ENCODE measurements at places on chromosomes 16 and 17.

GRCh38 chr17:31389657-31390381 lies 1.7 kb upstream of the RAB11FIP4 start:
- no peak for DNase-seq

DNA sequence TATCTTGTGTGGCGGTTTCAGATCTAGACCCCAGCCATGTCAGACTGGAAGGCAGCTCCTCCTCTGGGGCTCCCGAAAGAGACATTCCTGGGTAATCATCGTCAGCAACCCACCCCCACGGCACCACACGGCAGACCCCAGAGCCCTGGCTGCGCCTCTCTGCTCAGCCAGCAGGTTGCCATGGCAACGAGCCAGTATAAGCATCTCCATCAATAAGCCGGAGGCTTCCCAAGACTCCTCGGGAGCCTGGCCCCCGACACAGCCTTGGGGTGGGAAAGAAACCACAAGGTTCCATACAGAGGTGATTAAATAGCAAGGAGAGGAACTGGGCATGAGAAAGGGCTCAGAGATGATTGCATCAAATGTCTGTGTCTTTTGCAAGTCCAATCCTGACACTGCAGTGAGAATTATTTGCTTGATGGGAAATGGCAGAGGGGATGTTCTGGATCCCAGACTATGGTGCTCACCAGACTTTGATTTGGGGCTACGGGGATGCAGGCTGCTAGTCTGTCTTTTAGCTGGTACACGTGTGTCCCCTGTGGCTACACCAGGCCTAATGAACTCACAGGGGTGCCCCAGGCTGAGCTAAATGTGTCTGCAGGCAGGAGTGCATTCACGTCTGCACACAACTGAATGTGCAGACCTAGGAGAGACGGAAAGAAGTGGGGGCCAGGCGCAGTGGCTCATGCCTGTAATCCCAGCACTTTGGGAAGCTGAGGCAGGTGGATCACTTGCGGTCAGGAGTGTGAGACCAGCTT lies 320.5 kb upstream of the TNRC6C start:
- no peak for DNase-seq

GRCh38 chr17:2853283-2854142 lies 57.3 kb downstream of the RAP1GAP2 start:
- DNase-seq: peak; percentile 39

DNA sequence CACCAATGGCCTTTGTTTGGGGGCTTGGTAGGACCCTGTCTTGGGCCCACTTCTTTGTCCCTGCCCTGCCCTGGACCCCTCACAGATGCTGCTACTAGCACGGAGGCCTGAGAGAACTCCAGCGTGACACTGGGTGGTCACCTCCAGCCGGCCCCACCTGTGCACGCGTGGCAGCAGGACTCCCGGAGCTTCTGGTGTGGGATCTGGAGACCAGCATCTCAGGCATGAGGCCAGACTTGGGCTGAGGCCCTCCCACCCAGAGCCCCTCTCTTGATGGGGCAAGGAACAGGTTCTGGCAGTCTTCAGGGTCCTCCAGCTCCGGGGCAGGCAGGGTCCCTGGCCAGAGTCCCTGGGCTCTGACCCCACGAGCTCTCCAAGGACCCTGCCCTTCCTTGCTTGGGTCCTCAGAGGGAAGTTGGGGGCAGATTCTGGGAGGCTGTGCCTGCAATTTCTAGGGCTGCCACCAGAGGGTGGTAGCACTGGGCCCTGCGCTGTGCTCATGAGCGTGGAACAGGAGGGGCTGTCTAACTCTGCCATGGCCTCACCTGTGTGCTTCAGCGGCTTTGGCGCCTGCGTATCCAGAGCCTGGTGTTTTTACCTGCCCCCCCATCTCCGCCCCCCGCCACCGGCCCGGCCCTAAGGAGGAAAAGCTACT lies 3.1 kb upstream of the BAIAP3 start:
- no peak for DNase-seq

DNA sequence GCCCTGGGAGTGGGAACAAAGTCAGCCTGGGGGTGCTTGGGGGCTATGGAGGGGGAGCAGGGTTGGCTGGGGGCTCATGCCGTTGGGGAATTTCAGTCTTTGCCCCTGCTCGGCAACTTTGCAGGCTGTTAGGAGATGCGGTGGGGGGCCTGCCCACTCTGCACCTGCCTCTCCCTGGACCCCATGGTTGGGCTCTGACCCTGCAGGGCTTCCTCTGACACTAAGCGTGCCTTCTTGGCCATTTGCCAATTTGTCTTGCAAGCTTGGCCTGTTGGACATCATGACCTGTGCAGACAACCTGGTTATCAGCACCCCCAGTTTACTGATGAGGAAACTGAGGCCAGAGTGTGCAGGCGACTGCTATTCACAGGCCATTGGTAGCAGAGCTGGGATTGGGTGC lies 14.6 kb downstream of the ADCY7 start:
- DNase-seq: no peak

- DNase-seq: no peak
Observed at GRCh38 chr16:3810198-3810664, 70.3 kb downstream of the CREBBP start.

- no peak for DNase-seq
Observed at GRCh38 chr17:29621751-29622194, 939 bp downstream of the CORO6 start.

DNA sequence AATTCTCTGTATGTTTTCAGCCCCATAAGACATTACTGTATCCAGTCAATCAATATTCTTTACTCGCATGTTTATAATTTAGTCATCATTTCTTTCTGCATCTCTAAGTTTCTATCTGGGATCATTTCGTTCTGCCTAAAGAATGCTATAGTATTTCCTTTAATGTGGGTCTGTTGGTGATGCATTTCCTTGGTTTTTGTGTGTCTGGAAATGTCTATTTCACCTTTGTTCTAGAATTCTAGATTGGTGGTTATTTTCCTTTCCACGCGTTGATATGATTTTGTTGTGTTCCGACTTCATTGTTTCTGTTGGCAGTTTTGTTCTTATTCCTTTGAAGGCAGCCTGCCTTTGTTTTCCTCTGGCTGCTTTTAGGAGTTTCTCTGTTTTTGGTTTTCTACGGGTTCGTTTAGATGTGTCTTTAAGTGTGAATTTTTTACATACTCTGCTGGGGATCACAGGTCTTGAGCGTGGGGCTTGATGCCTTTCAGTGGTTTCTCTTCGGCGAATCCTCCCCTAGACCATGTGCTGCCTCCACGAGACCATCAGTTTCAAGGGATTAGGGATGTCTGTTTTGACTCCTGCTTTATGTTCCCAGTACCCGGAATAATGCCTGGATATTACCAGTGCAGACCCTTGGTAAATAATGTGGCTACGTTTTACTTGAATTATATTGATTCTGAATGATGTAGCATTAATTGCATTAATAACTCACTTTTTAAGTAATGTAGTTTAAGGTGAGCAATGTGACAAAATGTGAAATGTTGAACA lies 23.5 kb downstream of the POLR3E start:
- DNase-seq: no peak

DNA sequence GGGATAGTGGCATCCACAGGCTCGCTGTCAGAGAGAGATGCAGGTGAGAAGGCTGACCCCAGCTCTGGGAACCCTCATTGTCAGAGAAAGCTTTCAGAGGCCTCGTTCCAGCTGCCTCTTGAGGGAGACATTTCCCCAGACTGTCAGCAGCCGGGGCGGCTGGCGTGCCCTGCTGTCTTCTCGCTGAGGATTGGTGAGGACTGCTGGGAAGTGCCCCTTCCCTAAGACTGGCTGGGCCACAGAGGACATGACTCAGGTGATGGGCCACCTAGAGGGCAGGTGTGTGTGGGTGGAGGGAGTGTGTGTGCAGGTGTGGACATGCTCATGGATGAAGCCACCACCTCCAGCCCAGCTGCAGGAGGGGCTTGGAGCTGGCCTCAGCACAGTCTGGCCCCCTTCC lies 25.3 kb downstream of the SPACA3 start:
- no peak for DNase-seq

GRCh38 chr17:71157297-71157696 lies 963.5 kb upstream of the SOX9 start:
- no peak for DNase-seq

DNA sequence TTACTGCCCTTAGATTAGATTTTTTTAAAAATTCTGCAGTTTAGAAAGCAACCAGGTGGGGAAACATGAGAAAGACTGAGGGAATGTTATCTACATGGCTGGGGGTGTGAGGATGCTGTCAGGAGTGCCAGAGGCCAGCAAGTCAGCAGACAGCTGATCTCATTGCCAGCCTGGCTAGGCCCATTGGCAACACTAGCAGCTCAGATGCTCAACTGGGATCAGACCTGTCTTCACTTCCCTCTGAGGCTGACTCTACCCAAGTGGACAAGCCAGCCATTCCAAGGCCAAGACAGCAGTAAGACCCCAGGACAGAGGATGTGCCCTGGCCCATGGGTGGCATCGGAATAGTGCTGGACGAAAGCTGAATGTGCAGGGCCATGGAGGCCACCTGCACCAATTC lies 96.2 kb downstream of the TMEM132E start:
- no peak for DNase-seq

DNA sequence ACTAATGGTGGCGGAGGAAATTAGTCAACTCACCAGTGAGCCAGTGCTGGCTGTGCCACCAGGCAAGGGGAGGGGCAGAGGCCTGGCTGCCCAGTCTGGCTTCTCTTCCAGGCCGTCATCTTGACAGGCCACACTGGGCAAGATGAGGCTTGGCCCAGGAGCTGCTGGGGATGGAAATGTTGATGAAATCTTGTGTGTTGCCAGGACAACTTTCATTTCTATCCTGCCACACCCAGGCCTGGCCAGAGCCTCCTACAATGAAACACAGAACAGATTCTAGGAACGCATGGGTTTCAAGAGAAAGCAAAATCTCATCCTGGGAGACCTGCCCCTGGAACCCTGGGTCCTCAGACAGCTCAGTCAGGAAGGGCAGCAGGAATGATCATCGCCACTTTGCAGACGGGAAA lies 9.3 kb downstream of the HEXIM2 start:
- no peak for DNase-seq

GRCh38 chr16:54201200-54201599 lies 85.4 kb downstream of the IRX3 start:
- DNase-seq: no peak

DNA sequence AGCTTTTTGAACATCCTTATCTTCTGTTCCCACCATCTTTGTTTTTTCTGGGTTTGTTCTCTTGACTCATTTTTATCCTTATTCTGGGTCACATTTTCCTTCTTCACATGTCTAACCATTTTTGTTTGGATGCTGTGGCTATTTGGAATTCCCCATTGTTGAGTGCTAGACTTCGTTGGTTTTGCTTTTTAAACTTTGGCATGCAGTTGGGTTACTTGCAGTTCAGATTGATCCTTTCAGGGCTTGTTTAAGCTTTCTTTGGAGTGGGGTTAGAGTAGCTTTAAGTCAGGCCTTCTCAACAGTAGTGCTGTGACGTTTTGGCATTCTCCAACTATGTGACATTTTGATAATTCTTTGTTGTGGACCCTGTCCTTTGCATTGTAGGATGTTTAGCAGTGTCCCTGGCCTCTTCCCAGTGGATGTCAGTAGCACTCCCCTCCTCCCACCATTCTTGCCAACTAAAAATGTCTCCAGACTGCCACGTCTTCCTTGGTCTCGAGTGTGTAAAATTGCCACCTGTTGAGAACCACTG lies 21.1 kb downstream of the PRMT7 start:
- no peak for DNase-seq

- DNase-seq: no peak
Observed at GRCh38 chr16:84538222-84538840, 33.9 kb upstream of the MEAK7 start.

- DNase-seq: no peak
Observed at GRCh38 chr16:74451951-74452758, 30.9 kb upstream of the CLEC18B start.

DNA sequence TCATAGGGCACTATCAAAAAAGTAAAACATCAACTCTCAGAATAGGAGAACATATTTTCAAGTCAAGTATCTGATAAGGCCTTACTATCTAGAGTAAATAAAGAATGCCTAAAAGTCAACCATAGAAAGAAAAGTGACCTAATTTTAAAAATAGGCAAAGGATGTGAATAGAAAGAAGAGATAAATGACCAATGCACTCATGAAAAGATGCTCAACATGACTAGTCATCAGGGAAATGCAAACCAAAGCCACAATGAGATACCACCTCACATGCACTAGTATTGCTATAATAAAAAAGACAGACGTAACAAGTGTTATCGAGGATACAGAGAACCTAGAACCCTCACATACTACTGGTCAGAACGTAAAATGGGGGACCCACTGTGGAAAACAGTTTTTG lies 90.8 kb downstream of the DYNLRB2 start:
- DNase-seq: no peak

DNA sequence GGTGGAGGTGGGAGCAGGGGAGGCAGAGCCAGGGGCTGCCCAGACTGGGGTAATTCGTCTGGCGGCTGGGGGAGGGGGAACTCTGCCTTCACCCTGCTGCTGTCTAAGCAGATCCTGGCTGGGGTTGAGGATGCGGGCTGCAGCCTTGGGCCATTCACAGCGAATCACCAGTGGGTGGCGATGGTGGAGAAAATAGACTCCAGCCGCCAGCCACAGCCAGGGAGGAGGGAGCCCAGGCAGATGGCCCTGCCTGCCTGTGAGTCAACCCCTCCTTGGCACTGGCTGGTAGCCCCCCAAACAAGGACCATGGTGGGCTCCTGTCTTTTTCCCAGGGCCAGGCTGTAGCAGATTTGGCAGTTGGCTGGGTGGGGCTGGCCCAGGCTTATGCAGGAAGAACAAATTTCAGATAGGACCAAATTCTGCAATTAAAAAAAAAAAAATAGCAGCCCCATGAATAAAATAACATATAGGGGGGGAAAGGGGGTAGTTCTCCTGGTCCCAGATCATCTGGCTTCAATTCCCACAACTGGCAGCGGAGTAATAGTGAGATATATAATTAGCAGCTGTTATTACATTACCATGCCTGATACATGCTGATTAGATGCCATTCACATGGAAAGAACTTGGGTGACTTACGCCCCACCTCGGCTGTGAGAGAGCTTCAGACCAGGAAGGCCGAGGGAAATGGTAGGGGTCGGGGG lies 41.5 kb upstream of the CDH5 start:
- no peak for DNase-seq

GRCh38 chr16:72666267-72666666 lies 381.7 kb downstream of the ZFHX3 start:
- no peak for DNase-seq

GRCh38 chr16:23107117-23107516 lies 42.1 kb downstream of the USP31 start:
- DNase-seq: no peak

- DNase-seq: no peak
Observed at GRCh38 chr17:21357696-21358656, 18.2 kb upstream of the KCNJ12 start.

- no peak for DNase-seq
Observed at GRCh38 chr17:72504783-72505182, 384.0 kb downstream of the SOX9 start.
